ENCODE measurements at places on chromosomes 1 and 21.

- DNase-seq: no peak
Measured at GRCh38 chr1:248152056-248152827, 7.3 kb downstream of the OR2M5 start.

GRCh38 chr1:182366596-182366995 lies 25.0 kb downstream of the GLUL start:
- no peak for DNase-seq

DNA sequence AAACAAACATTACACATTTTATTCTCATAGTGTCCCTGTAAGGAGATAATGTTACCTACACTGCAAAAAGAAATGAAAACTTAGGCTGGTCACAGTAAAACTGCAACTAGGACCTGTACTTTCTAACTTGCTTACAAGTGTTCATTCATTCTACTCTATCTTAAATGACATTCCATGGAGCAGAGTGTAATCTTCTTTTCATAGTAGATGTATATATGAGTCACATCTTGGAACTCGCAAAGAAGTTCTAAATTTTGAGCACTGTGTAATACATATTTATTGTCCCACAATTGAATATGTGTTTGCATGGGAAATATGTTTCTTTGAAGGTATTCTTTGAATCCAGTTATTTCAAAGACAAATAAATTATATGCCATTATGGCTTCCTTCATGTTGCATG lies 1258.5 kb upstream of the ADGRL2 start:
- DNase-seq: no peak

- DNase-seq: no peak
Measured at GRCh38 chr21:27108228-27108627, 141.3 kb upstream of the ADAMTS5 start.

- no peak for DNase-seq
Measured at GRCh38 chr1:73475316-73475870, 722.6 kb downstream of the LRRIQ3 start.

DNA sequence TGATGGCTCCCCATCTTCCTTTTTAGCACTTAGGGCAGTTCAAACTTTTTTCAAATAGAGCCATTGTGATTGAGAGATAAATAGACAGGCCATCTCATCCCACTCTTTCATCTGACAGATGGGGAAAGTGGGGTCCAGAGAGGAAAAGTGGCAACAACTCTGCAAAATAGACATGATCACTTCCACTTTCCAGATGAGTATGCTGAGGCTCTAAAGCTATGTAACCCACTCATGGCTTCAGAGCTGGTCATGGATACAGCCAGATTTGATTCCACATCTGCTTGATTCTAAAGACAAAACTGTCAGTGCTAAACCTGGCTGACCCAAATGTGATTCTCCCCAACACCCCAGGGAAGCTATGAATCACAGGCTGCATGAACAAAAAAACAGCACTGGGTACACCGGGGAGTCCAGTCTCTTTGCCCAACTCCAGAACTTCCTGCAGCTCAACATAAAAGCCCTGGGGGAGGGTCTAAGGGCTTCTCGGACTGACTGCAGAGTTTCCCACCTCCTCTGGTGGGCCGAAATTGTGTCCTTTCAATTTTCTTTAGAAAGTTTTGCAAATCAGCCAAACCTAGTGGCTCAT lies 59.3 kb downstream of the PLPP3 start:
- no peak for DNase-seq

GRCh38 chr21:36630485-36631206 lies 68.3 kb upstream of the SIM2 start:
- DNase-seq: peak; percentile 25

GRCh38 chr1:239387304-239388158 lies 1.2 kb downstream of the CHRM3 start:
- DNase-seq: no peak

DNA sequence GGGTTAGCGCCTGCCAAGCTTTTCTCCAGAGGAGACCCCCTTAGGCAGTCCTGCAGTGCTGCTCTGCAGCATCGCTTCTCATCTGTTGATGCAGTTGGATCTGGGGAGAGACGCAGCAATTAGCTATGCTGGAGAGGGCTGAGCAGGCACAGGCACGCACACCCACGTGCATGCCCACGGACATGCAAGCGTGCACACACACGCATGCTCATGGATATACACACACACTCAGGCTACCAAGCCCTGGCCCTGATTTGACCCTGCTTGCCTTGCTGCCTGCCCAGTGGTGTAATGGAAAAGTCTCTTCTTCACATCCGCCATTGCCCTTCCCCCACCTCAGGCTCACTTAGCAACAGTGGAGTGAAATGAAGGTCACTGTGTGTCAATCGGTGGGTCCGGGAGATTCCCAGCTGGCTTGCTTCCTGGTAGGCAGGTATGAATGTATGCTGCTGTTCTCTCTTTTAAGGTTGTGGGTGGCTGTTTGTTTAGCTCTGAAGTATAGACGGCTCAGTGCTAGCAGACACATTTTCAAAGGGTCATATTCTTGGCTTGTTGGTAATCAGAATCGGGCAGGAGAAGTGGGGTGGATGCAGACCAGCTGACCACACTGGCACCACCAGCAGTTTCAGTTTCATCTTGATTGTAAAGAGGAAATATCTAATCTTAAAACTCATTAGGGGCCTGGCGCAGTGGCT lies 9.5 kb downstream of the ATP1B1 start:
- DNase-seq: no peak

- no peak for DNase-seq
Measured at GRCh38 chr1:247574664-247575063, 13.5 kb upstream of the OR2G2 start.

GRCh38 chr1:204670152-204670927 lies 15.2 kb downstream of the LRRN2 start:
- DNase-seq: no peak

Measured in NCI-H1930 (cell line).